Psoas muscle (tissue), 8 donors: ENCODE measurements at places on chromosomes 4 and X.

DNA sequence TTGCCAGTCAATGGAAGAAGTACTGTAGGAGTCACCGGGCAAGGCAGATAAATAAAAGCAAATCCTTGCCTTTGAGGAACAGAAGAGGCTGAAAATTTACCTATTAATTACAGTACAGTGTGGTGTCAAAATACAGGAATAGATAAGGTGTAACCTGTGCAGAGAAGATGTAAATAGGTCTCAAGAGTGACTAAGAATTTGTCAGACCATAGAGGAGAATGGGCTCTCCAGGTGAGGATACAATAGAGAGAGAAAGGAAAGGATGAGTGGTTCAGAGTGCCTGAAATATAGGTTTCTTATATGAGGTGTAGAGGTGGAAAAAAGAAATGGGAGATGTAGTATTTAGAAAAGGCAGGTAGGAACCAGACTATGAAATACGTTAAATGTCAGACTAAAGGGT is 801 bp upstream of the ZC4H2 start:
- no peak for DNase-seq

GRCh38 chrX:129726307-129727111 is 12.3 kb upstream of the XPNPEP2 start:
- DNase-seq: peak; percentile 73

- DNase-seq: no peak
Observed at GRCh38 chr4:170374770-170375169, 285.0 kb upstream of the AADAT start.

DNA sequence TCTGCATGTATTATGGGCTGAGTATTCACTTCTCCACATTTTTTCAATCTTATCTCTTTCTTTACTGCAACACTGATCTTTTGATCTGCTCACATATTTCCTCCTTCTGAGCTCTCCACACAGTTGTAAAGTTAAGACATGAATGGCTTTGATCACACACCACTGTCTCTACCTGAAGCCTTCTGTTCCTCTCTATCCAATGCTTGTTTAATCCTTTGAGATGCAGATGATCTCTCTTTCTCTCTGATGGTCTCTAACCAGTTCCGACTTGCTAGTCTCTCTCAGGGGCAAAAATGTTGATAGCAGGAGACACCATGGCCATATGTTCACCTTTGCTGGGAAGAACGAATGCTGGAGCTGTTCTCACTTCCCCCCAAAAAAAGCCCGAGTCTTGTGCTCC is 162.4 kb downstream of the UNC5C start:
- DNase-seq: no peak

GRCh38 chrX:84182516-84182915 is 5.5 kb downstream of the RPS6KA6 start:
- no peak for DNase-seq

- DNase-seq: no peak
Observed at GRCh38 chr4:41427931-41428600, 109.9 kb upstream of the LIMCH1 start.

DNA sequence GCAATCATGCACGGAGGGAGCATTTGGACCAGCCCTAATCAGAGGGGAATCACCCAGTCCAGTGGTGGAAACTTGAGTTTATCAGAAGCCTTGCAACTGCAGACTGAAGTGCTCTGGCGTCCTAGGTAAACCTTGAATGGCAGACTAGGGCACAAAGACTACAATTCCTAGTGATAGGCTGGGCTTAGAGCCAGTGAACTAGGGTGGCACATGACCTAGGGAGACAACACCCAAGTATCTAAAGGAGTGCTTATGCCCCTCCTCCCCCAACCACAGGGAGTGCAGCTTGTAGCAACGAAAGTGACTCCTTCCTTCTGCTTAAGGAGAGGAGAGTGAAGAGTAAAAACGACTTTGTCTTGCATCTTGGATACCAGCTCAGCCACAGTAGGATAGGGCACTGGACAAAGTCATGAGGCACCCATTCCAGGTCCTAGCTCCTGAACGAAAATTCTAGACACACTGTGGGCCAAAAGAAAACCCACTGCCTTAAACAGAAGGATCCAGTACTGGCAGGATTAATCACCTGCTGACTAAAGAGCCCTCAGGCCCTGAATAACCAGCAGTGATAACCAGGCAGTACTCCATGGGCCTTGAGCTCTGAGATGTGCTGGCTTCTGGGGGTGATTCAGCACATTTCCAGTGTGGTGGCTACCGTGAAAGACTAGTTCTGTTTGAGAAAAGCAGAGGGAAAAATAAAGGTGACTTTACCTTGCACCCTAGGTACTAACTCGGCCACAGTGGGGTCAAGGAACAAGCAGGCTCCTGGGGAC is 58.7 kb upstream of the STARD8 start:
- no peak for DNase-seq

DNA sequence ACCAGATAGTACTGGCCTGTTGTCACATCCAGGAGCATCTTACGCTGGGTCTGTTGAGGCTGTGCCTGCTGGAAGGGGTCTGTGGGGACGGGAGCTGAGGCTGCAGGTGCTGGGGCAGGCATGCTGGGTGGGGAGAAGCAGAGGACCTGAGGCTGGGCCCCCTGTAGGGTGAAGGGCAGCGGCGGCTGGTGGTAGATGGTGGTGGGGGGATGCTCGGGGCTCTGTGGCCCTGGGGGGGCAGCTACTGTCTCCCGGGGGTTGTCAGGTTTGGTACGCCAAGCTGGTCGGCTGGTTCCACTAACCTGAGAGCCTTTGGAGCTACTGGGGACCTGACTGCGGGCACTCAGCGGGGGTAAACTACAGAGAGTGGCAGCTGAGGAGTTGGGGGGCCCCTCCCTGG is 7.8 kb downstream of the C4orf54 start:
- DNase-seq: no peak

DNA sequence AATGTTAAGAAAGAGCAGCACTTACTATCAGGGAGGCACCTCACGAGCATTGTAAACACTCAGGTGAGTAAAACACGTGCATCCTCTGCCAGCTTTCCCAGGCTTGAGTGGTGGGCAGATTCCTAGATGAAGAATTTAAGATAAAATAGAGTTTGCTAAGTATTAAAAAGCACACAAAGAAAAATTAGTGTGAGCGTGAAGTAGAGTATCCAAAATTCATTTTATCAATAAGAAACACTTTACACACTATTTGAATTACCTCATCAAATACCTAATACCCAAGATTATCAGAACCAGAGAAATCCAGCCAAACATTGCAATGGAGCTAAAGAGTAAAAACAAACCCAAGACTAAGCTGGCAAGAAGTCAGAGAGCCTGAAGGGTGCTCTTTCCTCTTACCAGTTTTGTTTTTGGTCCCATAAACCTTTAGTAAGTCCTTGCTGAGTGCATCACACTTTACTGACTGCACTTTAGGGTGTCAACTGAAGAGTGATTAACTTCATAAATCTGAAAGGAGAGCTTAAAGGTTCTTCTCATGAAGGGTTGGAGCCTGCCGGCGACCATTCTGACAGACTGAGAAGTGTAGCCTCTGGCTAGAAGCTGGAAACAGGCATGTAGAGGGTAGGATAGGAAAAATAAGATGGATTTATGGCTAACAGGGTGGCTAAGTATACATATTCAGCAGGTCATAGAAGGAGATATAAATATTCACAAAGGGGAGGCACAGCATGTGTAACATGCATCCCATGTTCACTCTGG is 151.1 kb downstream of the SLC7A11 start:
- no peak for DNase-seq

- no peak for DNase-seq
Observed at GRCh38 chr4:136829280-136829679, 703.0 kb downstream of the PCDH18 start.

DNA sequence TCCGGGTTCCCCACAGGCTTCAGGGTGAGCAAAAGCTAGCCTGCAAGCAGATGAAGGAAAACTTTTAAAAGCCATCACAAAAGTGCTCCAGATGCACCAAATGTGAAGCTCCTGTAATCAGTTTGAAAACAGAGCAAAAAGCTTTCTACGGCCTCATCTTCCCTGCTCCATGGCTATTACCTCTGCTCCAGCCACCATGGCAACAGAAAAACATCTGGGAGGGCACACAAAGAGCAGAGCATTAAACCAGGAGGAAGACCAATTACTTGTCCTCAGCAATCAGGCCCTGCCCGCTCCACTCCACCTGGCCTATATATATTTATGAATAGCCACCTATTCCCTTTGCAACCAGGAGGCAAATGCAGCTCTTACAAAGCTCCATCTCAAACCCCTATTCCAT is 33.6 kb downstream of the TMEM154 start:
- DNase-seq: no peak

DNA sequence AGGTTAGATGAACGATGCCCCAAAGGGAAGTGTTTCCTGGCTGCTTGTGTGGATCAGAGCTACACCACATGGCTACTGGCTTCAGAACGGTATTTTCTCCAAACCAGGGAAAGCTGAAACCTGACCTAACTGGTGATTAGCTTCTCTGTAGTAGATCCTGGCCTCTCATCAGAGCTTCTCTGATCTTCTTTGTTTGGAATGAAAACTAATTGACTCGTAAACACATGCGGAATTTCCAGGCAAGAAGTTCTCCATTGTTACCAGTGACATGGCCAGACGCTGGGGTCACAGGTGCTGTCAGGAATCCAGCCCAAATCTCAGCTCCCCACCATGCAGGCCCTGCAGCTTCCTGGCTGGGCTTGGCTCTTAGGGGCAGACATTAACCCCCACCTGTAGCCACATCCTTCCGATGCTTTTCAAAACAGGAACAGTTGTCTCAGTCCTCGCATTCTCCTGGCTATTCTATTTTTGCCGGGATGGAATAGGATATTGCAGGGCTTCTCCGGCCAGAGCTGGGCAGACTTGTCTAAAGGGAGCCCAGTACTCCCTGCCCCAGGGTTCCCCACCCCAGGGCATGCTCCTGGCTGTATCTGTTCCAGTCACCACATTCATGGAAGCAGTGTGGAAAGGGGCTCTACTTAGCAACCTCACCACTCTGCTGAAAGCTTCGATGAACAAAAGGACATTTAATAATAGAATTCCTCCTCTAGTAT is 305.4 kb upstream of the F9 start:
- DNase-seq: no peak

DNA sequence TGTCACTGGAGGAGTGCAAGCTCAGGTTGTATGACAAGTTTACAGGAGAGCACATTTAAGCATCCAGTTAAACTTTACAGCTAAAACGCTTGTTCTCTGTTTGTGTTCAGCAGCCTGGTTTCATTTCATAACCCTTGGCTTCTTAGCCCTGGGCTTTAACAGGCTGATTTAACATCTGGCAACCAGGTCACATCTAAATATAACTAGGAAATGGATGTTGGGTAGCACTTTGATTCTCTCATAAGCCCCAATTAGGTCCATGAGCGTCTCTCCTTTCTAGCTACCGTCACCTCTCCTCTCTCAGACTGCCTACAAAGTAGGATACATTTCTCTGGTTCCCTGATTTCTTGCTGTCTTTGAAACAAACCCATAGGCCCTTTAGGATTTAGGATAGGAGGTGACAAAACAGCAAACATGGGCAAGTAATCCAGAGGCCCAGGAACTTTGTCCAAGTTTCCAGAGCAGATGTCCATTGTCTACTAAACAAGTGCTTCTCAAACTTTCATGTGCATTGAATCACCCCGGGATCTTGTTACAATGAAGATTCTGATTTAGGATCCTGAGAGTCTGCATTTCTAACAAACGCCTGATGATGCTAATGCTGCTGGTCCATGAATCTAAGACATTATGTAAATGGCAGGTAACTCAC is 22.5 kb downstream of the OTUD6A start:
- no peak for DNase-seq

GRCh38 chr4:122309988-122310626 is 68.7 kb upstream of the ADAD1 start:
- DNase-seq: no peak

GRCh38 chr4:181982437-181982836 is 260.8 kb upstream of the TENM3 start:
- DNase-seq: no peak

GRCh38 chr4:2042947-2043395 is 16.2 kb upstream of the NAT8L start:
- no peak for DNase-seq
